GM20000 (cell line): ENCODE measurements at places on chromosomes 2 and 18.

DNA sequence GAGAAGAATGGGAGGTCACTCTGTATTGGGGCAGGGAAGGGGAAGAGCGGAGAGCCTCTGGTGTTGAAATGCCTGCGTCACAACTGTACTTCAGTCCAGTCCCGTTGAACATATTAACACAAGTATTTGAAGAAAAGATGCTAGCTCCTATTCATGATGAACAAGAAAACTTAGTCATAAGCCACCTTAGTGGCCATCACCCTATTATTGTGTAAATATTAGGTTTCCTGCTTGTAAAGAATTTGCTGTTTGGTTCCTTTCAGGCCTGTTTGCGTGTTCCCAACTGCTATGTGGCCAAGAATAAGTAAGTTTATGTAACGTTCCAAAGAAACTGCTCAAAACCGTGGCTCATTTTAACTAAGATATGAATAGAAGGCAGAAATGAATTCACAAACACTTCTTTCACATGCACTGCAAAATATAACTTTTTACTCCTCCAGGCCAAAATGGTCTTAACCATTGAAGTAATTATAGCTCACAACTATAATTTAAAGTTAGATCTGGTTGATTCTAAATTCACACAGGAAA is 204.3 kb downstream of the ZNF385B start:
- DNase-seq = no peak

- no peak for DNase-seq
Measured at GRCh38 chr2:46435353-46435752, 44.0 kb upstream of the TMEM247 start.

- DNase-seq = no peak
Measured at GRCh38 chr18:10661317-10661716, 135.5 kb downstream of the NAPG start.

DNA sequence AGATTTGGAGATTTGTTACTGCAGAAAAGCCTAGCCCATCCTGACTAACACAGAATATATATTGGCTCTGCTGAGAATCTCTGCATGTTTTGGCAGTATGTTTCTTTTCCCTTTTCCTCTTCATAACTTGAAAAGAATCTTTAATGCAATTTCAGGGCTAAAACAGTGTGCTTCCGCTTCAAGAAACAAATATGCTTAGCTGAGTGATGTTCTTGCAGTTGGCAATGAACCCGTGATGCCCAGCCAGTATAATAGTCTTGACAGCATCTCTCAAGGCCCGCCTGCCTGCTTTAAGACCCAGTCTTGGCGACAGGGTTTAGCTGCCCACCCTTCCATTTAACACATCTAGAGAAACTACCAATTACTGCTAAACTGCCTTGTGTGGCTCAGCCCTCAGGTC is 184.5 kb downstream of the INO80D start:
- no peak for DNase-seq

GRCh38 chr18:50356036-50356945 is 18.6 kb upstream of the SKA1 start:
- peak; percentile 47 for DNase-seq

DNA sequence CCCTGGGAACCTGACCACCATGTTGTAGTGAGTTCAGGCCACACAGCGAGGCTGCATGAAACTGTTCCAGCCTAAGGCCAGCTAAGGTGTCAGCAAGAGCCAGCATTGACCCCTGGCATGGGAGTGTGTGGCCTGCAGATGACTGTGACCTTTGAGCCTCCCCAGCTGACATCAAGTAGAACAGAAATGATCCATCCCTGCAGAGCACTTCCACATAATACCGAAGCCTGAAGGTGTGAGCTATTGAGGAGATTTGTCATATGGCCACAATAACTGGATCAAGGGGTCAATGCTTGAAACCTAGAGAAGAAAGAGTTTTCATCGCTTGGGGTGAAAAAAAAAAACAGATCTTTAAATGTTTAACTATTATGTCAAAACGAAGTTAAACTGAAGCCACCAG is 207.3 kb upstream of the SOX11 start:
- no peak for DNase-seq

DNA sequence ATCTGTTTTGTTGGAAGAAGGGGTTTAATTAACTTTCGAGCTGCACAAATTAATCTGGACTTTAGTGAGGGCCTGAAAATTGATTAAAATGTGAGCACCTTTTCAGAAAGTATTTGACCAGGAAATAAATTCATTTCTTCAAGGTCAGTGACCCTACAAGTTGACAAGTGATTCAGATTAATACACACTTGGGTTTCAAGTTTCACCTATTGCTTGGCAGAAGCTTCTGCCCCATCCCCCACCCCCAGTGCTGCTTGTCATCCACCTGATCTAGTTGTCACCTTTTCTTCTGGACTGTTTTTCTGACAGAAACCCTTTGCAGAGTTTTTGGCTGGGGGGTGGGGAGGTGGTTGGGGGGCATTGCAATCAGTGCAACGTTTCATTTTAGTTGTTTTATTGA is 46.2 kb downstream of the RPRM start:
- DNase-seq = no peak

GRCh38 chr2:63122921-63123320 is 72.3 kb downstream of the OTX1 start:
- no peak for DNase-seq

GRCh38 chr2:117933884-117934354 is 80.0 kb downstream of the CCDC93 start:
- DNase-seq = no peak

DNA sequence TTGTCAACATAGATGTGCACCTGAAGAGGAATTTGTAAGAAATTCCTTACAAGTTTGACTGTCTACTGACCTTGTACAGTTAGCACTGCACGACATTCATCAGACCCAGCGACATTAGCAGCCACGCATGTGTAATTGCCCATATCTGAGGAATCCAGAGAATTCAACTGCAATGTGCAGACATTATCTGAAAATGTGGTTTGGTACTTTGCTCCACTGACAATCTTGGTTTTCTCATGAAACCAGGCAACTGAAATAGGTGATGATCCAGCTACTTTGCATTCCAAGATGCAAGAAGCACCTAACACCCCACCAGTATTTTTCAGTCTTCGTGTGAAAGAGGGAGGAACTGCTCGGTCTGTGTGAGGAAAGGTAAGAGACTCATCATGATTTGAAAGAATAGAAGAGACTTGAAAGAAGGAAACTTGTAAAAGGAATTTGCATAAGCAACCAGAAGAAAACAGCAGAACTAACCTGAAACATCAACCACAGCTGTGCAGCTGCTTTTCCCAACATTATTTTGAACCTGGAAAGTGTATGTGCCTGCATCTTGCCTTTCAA is 83.4 kb downstream of the TTN start:
- DNase-seq = no peak

GRCh38 chr18:79784071-79784913 is 13.4 kb upstream of the KCNG2 start:
- no peak for DNase-seq

DNA sequence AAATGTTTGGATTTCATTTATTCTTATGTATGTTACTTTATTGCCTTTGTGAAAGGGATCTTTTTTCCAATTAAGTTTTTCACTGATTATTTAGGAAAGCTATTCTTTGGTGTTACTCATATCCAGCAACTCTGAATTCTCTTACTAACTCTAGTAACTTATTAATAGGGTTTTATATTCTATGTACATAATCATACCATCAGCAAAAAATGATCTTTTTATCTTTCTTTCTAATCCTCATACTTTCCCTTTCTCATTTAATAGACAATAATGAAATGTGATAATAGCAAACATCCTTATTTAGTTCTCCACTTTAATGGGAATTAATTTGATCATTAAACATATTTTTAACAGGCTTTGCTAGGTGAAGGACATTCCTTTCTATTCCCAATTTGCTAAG is 12.3 kb upstream of the CDKL4 start:
- no peak for DNase-seq

GRCh38 chr2:197857476-197858107 is 53.2 kb downstream of the PLCL1 start:
- no peak for DNase-seq

GRCh38 chr2:70472221-70472890 is 81.3 kb downstream of the TGFA start:
- DNase-seq = no peak

- DNase-seq = no peak
Measured at GRCh38 chr2:216571909-216572513, 61.2 kb upstream of the IGFBP2 start.

- DNase-seq = no peak
Measured at GRCh38 chr2:157393348-157393747, 50.5 kb downstream of the CYTIP start.

- peak; percentile 75 for DNase-seq
Measured at GRCh38 chr2:8488001-8488738, 193.7 kb upstream of the ID2 start.

DNA sequence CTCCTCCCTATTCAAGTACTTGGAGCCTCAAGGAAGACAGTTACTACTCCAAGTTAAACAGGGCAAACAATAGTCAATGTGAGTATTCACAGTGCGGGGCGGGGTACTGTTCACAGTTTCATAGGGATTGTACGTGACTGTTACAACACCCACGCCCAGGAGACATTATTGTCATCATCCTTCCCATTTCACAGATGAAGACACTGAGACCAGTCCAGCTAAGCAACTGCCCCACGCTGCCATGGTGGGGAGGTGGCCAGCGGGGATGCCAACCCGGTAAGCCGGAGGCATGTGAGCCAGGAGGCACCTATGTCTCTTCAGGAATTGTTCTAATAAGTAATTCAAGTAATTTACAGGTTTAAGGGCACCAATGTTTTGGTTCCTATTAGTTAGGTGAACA is 982 bp downstream of the HJURP start:
- no peak for DNase-seq

DNA sequence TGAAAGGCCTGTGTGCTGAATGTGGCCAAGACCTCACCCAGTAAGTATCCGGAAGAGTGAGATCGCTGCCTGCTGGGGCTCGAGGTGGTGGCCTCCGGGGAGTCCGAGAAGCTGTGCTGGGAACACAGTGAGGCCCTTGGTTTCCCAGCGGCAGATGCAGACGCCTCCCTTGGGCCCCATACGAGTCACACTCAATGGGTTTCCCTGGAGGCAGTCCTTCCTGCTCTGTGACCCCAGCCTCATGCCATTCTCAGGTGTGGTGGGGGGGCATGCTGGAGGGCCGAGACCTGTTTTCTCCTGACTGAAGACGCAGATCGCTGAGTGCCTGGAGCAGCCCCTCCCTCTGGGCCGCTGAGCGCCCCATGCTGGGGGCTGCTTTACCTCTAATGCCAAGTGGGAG is 15.7 kb downstream of the CTDP1 start:
- no peak for DNase-seq

DNA sequence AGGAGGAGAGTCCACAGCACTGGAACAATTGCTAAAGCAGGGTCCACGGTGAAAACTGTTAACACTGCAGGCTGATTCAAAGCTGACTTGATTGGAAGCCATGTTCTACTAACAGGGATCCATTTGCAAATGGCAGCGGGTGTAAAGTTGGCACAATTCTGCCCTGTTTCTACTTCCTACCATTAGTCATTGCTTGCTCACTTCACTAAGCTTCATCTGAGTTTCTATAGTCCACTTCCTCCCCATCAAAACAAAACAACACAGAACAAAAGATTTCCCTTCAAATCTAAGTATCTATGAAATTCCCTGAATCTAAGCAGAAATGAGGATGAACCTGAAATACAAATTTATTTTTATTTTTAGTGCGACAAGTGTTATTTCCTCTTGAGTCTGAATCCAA is 187.4 kb upstream of the SOX11 start:
- no peak for DNase-seq

DNA sequence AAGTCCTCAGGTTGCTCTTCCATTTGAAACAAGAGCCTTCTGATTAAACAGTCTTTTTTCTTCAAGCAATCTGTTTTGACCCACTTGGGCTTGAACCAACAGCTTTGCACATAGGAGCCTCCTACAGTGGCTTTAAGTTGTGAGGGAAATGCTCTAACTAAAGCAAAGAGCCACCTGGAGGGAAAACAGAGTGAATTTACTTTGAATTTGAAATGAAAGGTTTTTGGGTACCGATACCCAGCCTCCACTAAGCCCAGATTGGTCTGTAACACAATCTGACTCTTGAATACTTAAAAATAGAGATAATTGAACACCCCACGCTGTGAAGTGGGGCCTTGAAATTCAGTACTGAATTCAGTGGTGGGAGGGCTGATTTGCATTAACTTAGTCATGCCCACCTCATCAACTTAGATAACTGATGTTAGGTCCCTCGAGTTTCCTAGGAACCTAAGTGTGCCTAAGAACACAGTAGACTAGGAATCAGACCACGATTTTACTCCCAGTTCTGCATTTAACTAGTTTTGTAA is 56.3 kb upstream of the ACVR1C start:
- DNase-seq = no peak

GRCh38 chr2:53504507-53504906 is 263.1 kb upstream of the CHAC2 start:
- DNase-seq = no peak

DNA sequence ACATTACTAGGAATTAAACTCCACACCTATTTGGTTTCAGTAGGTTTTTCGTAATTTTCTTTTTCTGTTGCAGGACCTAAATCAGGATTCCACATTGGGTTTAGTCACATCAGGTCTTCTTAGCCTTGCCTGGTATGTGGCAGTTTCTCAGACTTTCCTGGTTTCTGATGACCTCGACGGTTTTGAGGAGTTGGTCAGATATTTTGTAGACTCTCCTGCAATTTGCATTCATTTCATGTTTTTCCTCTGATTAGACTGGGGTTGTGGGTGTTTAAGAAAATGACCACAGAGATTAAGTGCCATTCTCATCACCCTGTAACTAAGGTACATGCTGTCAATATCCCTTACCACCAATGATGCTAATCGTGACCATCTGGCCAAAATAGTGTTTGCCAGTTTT is 97.3 kb upstream of the ST6GAL2 start:
- DNase-seq = no peak

- no peak for DNase-seq
Measured at GRCh38 chr2:55103046-55103445, 52.8 kb upstream of the RTN4 start.

DNA sequence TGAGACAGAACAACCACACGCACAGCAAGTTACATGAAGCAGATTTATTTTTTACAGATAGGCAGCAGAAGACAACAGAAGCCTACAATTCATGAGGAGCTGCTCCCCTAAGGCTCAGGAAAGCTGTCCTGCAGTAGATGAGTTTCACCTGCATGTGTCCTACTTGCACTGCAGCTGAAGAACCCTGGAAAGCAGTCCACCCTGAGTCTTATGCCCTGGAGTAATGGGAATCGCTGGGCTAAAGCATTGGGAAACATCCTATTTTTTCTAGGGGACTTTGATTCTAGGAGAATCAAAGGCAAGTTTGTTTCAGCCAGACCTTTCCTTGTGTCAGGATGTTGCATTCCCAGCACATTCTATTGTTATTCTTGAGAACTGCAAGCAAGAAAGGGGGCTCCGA is 304.8 kb downstream of the LRATD1 start:
- DNase-seq = no peak

DNA sequence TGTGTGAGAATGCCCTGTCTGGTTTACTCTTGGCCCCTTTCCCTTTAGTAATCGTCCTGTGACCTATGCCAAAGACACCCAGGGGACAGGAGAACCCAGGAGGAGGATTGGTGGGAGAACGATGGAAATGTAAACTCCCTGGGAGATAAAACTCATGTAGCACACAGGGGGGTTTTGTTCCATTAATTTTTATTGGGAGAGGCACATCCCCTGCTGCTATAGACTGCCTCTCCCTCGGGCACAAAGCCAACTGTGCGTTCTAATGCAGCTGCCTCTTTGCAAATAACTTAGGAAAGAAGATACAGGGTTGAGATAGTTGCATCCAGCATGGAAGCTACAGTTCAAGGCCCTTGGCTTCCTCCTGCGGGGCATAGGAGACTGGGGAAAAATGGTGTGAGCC is 489.6 kb downstream of the SLC4A3 start:
- no peak for DNase-seq
